Left cardiac atrium (tissue), 4 donors: ENCODE measurements at places on chromosomes 5 and 9. TPM values are rescaled to one million over a fixed set of nuclear protein-coding genes. Genes with fewer than 3 reads are reported as not detected.

DNA sequence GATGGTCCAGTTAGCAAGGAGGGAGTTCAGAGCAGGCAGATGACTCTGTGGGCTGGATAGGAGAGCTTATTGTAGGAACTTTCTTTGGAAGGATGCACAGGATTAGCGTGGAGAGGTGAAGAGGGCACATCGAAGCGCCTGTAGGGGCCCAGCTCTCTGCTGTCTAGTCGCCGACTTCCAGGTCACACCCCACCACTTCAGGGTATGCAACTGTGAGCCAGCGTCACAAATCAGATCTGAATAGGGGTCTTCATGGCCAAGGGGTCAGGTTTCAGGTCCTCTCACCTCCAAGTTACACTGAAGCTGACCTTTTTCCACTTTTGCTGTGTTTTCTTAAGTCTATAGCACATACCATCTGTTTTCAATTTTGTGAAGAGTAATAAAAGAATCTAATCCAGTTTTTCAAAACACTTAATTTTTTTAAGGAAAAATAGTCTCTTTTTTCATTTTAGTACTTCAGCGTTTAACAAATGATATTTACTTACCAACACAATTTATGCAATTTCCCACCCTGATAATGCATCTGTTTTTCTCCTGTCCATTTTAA is 364.2 kb upstream of the CLINT1 start:
- no peak for DNase-seq

- no peak for DNase-seq
These were observed 5.1 kb upstream of the POU5F2 start for GRCh38 chr5:93746406-93747056.

DNA sequence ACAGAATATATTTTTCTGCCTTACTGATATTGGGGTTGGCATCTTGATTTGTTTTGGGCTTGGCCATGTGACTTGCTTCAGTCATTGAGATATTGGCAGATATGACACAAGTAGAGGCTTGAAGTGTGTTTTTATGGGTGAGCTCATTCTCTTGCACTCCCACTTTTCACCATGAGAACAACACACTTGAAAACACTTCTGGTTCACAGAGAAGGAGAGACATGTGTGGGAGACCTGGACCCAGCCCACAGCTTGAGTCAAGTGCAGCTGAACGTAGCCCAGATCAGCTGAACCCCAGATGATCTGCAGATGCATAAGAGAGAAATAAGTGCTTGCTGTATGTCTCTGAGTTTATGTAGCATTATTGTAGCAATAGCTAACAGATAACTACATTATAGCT is 155.4 kb downstream of the SEMA6A start:
- no peak for DNase-seq

GRCh38 chr5:16574789-16575721 is 41.7 kb downstream of the RETREG1 start:
- peak; percentile 41 for DNase-seq

- no peak for DNase-seq
These were observed 24.9 kb upstream of the DCAF12 start for GRCh38 chr9:34151398-34151797.

GRCh38 chr5:157955541-157956172 is 96.7 kb upstream of the CLINT1 start:
- DNase-seq: no peak

DNA sequence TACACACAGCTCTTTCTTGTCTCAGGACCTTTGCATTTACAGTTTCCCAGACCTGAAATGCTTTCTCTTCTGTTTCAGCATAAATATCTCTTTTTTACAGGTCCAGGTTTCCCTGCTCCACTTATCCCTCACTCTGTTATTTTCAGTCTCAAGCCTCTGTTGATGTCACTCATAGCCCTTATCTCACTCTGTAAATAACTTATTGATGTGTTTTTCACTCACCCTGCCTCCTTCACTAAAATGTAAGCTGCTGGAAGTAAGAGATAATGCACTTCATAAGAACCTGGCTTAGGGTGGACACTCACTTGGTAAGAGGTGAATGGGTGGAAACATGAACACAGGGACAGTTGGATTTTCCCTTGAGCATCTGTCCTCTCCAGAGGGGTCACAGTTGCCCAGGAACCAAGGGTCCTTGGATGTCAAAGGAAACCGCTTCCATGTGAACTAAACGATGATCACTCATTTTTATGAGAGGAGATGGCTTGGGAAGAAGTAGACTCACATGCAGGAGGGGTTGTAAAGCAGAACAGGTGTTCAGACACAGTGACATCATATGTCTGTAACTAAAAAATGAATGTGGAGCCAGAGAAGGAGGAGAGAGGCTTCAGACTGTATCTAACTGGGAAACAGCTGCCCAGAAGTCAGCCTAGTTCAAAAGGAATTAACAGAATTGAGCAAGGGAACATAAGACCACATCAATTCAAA is 5.5 kb upstream of the HTR4 start:
- no peak for DNase-seq

DNA sequence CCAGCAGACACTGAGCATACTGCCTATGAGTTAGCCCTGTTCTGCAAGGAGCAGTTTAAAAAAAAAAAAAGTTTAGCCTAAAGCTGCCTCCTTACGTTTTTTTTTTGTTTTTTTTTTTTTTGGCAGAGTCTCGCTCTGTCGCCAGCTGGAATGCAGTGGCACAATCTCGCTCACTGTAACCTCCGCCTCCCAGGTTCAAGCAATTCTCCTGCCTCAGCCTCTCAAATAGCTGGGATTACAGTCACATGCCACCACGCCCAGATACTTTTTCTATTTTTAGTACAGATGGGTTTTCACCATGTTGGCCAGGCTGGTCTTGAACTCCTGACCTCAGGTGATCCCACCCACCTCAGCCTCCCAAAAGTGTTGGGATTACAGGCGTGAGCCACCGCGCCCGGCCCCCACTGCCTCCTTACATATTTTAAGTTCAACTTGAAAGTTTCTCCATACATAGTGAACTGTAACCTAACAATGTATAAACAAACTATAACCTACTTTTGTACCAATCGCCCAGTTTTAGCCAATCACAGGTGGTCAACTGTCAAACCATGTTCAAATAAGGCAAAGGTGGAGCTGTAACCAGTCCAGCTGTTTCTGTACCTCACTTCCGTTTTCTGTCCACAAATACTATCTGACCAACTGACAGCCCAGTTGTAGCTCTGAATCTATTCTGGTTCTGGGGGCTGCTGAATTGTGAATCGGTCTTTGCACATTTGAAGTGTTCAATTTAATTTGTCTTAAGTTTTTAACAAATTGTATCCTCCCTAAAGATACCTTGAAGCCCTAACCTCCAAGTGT is 17.1 kb downstream of the GKAP1 start:
- DNase-seq: no peak

- DNase-seq: no peak
These were observed 60.9 kb downstream of the DOCK2 start for GRCh38 chr5:169697976-169698375.

DNA sequence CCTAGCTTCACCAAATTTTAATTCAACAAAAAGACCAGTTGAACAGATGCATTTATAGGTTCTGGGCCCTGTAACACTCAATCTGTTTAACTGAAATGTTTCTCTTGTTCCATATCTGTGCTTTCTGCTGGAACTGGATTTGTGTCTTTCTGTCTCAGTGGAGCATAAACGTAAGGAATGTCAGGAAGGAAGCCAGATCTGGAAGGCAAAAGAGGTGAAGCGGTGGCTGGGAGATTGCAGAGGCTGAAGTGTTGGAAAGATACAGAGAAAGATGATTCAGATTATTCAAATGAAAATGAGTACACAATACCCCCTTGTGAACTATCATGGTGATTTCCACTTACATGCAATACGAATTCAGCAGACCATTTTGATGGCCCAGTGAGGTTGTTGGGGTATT is 406.8 kb downstream of the BRINP1 start:
- no peak for DNase-seq

DNA sequence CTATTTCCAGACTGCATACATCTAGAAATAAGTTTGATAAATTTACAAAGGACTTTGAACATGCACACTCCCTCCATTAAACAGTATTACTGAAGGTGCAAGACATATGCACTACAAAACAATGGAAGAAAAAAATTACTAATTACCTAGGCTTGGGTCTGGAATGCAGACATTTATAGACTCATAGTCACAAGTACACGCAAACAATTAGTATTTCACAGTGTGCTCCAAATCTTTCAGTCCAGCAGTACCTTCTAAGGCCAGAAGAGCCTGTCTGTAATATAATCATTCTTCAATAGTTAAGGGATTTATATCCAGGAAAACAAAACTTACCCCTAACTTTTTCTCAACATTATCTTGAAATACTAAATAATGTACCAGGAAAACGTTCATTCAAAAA is 11.2 kb downstream of the RICTOR start:
- DNase-seq: no peak

DNA sequence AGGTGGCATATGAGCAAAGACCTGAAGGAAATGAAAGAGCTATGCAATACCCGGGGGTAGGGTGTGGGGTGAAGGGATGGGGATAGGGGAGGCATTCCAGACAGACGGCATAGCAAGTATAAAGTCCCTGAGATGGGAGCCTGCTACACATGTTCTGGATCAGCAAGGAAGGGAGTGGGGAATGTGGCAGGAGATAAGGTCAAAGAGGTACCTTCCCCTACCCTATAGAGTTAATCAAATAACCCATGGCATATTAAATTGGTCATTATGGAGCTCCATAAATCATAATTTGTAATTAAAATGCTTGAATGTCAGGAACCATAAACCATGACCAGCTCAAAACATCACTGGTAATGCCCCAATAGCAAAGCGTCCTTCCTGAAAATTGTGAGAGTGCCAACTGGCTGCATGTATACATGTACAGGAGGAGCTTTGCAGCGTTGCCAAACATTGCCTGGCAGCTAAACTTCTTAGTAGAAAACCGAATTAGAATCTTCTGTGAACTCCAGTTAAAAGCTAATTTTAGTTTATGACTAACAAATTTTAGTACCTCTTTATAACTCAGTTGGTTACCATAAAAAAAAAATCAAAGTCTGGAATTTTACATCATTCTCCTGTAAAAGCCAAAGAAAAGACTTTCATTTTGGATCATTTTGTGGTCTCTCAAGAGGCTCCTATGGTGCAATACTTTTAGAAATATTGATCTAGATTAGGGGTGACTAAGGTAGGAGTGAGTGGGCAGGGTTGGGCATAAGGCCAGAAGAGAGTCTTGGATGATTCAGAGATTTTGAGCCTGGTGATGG is 4.7 kb downstream of the DNAI1 start:
- DNase-seq: no peak

- DNase-seq: no peak
These were observed 221.6 kb upstream of the CTNND2 start for GRCh38 chr5:12125895-12126294.

DNA sequence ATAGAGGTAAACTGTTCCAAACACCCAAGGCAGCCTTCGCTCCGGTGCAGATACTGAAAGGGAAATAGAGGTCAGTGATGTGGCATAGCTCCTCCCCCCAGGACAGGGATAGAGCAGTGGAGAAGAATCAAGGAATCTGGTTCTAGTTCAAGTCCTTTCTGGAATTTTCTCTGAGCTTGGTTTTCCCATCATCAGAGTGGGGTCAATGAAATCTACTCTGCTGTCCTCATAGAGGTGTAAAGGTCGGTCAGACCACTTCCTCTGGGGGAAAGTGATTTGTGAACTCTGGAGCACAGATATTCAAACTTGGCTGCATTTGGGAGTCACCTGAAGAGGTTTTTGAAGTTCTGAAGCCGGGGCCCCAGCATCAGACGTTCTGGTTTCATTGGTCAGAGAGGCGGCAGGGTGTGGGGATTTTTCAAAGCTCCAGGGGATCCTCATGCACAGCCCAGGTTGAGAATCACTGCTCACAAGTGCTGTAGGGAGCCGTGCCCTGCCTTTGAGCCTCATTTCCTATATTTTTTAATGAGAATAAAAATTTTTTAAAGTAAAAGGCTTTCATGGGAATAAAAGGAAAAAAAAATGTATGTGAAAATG is 105.7 kb upstream of the RAD23B start:
- DNase-seq: no peak

GRCh38 chr5:54643685-54644106 is 126.1 kb downstream of the SNX18 start:
- DNase-seq: no peak

DNA sequence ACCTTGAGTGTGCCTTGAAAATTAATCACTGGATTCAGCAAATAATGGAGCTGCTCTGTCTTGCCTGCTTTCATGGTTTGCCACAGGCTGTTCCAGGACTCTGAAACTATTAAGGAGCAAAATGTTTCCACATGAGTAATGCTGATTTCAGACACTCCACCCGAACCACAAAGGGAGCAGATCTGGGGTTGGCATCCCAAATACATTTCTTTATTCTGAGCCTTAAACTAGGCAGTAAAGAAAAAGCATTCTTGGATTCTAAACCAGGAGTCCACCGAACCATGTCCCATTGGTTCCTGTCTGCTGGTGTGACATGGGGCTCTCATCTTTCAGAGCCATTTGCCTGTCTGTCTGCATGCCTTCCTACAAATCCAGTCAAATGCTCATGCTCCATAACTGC is 10.1 kb upstream of the C1QTNF3 start:
- DNase-seq: no peak

DNA sequence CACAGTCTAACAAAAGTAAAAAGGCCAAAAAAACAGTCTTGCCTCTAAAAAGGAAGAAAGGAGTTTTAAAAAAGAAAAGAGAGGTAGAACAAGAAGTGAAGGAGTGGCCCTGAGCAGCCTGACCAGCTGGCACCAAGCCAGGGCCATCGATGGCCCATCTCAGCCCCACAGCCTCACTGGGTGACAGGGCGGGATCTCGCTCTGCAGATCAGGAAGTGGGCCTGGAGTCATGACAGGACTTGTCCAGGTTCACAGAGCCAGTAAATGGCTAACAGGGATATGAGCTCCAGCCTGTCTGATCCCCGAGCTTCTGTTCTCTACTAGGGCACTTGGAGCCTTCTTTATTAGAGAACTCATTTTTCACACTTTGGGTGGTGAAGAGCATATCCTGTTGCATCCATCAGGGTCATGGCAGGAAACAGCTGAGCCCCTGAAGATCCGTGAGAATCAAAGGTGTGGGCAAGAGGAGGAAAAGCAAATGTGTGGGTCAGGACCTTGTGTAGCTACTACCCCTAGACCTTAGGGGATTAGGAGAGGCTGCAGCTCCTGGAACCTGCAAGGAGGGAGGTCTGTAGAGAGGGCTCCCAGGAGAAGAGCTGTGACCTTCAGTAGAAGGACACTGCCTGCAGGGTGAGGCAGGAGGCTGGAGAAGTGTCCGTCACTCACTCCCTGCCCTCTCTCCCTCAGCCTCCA is 299.0 kb upstream of the MSX2 start:
- DNase-seq: no peak

DNA sequence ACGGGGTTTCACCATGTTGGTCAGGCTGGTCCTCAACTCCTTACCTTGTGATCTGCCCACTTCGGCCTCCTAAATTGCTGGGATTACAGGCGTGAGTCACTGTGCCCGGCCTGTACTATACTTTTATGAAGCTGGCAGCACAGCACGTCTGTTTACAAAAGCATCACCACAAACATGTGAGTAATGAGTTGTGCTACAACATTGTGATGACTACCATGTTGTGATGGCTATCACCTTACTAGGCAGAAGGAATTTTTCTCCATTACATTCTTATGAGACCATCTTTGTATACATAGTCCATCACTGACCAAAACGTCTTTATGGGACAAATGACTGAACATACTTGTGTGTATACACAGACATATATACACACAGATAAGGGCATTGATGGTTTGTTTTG is 1019.0 kb downstream of the CDH18 start:
- no peak for DNase-seq

- DNase-seq: no peak
These were observed 11.2 kb downstream of the IRX2 start for GRCh38 chr5:2740051-2740875.

- DNase-seq: no peak
These were observed 128.0 kb downstream of the NPR3 start for GRCh38 chr5:32839106-32839505.

PLCXD3 gene
- 39.6 TPM for total RNA-seq

NR2F1-AS1 gene
- total RNA-seq: 10.5 TPM

TTC23L gene
- not detected for total RNA-seq

MCTP1 gene
- 16.1 TPM for total RNA-seq

STPG3 gene
- not detected for total RNA-seq

DHX29 gene
- 17.0 TPM for total RNA-seq

DAB2 gene
- total RNA-seq: 58.2 TPM
